ENCODE measurements at places on chromosomes 16 and 17. TPM values are rescaled to one million over a fixed set of nuclear protein-coding genes. Genes with fewer than 3 reads are reported as not detected.

CTRB2 gene
- total RNA-seq = not detected

SMIM22 gene
- total RNA-seq = not detected

SMTNL2 gene
- total RNA-seq = not detected

INCA1 gene
- 0.25 TPM for total RNA-seq

MLX gene
- 42.1 TPM for total RNA-seq

OR1F1 gene
- not detected for total RNA-seq

CYBA gene
- total RNA-seq = 449 TPM

NOTUM gene
- under 0.01 TPM for total RNA-seq

CCL2 gene
- 103 TPM for total RNA-seq

SPG7 gene
- 109 TPM for total RNA-seq

DBNDD1 gene
- total RNA-seq = 3.4 TPM

MSLN gene
- total RNA-seq = not detected

EVI2A gene
- 9.9 TPM for total RNA-seq

SERPINF2 gene
- not detected for total RNA-seq

ESRP2 gene
- total RNA-seq = not detected

SLC12A3 gene
- total RNA-seq = not detected

IKZF3 gene
- not detected for total RNA-seq

TPSAB1 gene
- total RNA-seq = not detected

GPRC5C gene
- total RNA-seq = 24.6 TPM

WFDC1 gene
- total RNA-seq = 29.6 TPM

CX3CL1 gene
- total RNA-seq = 7.7 TPM

PDXDC1 gene
- total RNA-seq = 93.1 TPM

CD300LD gene
- not detected for total RNA-seq

CFAP119 gene
- total RNA-seq = 2.9 TPM

KRT28 gene
- total RNA-seq = not detected

ABCA10 gene
- 1.2 TPM for total RNA-seq

CAVIN1 gene
- 646 TPM for total RNA-seq

PIK3R6 gene
- total RNA-seq = not detected

CDRT4 gene
- 0.92 TPM for total RNA-seq

PRRT2 gene
- total RNA-seq = 0.26 TPM

TMEM170A gene
- total RNA-seq = 11.9 TPM

TOM1L1 gene
- total RNA-seq = 20.9 TPM

HNF1B gene
- not detected for total RNA-seq

SBK1 gene
- not detected for total RNA-seq

BPTF gene
- total RNA-seq = 39.7 TPM

HAGH gene
- total RNA-seq = 85.5 TPM

HSD17B2 gene
- 0.68 TPM for total RNA-seq

ADGRG1 gene
- 9.0 TPM for total RNA-seq

PPL gene
- total RNA-seq = 15.2 TPM

ZCCHC14 gene
- 11.5 TPM for total RNA-seq

EFNB3 gene
- total RNA-seq = under 0.01 TPM

HAS3 gene
- total RNA-seq = 0.66 TPM

GSDMA gene
- not detected for total RNA-seq

TLCD1 gene
- 5.7 TPM for total RNA-seq

GIT1 gene
- total RNA-seq = 24.2 TPM

RTN4RL1 gene
- total RNA-seq = 1.1 TPM

KCNJ2 gene
- 0.25 TPM for total RNA-seq

GAS7 gene
- total RNA-seq = 0.66 TPM

ABCC6 gene
- 0.75 TPM for total RNA-seq

NLGN2 gene
- 2.5 TPM for total RNA-seq

ABCC11 gene
- total RNA-seq = 0.26 TPM

ZG16 gene
- total RNA-seq = not detected

C17orf75 gene
- total RNA-seq = 16.0 TPM

TEX19 gene
- not detected for total RNA-seq

NPW gene
- total RNA-seq = 0.06 TPM

PRCD gene
- total RNA-seq = 1.1 TPM

ZACN gene
- not detected for total RNA-seq

ATAD5 gene
- 1.4 TPM for total RNA-seq

RRAD gene
- total RNA-seq = 7.7 TPM

Data from aortic smooth muscle cell (primary cell).